Stimulated activated CD4-positive, alpha-beta T cell treated with anti-CD3 and anti-CD28 coated beads, Interleukin-12 subunit alpha, Interleukin-12 subunit beta, amount 100 ng/mL, for 4 hours (primary cell): ENCODE measurements at places on chromosomes 3 and 15.

DNA sequence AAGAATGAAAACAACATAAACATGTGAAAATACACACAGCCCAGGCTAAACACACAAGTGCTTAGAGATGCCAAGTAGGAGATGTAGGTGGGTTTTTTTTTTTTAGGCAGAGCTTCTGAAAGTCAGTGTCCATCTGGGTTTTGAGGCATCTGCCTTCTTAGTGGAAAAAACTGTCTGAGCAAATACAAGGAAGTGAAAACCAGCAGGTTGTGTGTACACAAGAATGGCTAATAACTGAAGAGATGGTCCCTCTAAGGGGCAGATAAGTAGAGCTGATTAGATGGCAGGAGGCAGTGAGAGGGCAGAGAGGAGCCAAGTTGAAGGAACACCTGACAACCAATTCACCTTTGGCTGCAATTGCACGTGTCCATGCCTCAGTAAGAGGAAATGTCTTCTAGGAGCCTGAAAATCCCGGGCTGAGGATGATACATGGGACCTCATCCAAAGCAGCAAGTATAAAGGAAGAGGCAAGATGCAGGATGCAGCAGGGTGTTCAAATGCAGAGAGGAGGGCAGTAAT lies 34.9 kb downstream of the CYP19A1 start:
- DNase-seq, result no peak

- no peak for DNase-seq
Measured at GRCh38 chr15:23854203-23854911, 167.3 kb upstream of the NDN start.

DNA sequence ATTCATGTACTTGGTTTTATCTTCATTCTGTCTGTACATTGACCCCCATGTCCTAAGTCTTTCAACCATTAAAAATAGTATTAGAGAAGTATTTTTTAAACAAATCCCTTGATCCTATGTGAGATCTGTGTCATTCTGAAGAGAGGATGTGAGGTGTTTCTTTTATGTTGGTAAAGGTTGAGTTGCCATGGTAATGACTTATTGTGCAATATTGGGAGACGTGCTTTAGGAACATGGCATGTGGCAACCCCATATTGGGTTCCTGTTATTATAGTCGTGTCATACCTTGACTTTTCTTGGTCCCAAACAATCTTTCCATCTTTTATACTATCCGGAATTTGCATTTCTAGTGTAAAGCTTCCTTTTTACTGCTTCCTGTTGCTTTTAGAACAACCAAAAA lies 203.1 kb downstream of the KCNAB1 start:
- DNase-seq, result no peak

DNA sequence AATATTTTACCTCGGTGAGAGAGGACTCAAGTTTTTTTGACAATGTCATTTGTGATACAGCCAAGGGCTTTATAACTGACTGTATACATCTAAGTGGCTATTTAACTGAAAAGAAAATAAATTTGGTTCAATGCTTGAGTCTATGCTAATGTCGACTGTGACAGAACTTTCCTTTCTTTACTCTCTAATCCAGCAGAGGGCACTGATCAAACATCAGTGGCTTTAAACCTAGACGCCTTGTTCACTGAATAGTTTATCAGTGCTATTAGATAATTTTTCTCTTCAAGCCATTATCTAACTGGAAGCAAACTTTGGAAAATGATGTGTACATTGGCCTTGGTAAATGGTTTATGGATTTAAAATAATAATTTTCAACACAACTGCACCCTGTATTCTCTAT lies 285.1 kb downstream of the CHL1 start:
- DNase-seq, result no peak

- no peak for DNase-seq
Measured at GRCh38 chr15:101266787-101267186, 10.5 kb downstream of the SELENOS start.
